ENCODE measurements at places on chromosomes 4 and X. TPM values are rescaled to one million over a fixed set of nuclear protein-coding genes. Genes with fewer than 3 reads are reported as not detected.
A peak's percentile ranks its signal among the peaks of the same experiment; 100 is the strongest.

The S100G gene
- not detected for total RNA-seq

The SPANXN3 gene
- not detected for total RNA-seq

The PDE6B gene
- total RNA-seq, result 15.0 TPM

The HMX1 gene
- total RNA-seq, result not detected

GRCh38 chr4:55087009-55087912 is 38.1 kb downstream of the KDR start:
- DNase-seq, result no peak

DNA sequence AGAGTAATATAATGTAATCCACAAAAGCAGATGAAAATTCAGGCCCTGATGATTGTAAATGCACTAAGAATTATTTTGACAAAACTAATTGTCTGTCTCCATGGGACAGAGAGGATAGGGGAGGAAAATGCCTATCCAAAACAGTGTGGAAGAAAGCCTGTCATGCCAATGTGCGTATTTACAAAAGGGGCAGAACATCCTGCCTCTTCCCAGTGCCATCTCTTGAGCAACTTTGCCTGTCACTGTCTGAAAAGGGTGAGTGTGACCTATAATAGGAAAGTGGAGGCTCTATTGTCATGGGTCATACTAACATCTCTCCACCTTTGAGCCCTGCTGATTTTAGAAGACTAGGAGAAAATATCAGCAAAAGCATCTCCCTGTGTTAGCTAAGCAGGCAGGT is 264.1 kb downstream of the UNC5C start:
- no peak for DNase-seq

GRCh38 chr4:76589402-76589801 is 154.4 kb downstream of the SHROOM3 start:
- no peak for DNase-seq

- DNase-seq, result no peak
Observed at GRCh38 chr4:67204441-67204840, 340.9 kb downstream of the CENPC start.

DNA sequence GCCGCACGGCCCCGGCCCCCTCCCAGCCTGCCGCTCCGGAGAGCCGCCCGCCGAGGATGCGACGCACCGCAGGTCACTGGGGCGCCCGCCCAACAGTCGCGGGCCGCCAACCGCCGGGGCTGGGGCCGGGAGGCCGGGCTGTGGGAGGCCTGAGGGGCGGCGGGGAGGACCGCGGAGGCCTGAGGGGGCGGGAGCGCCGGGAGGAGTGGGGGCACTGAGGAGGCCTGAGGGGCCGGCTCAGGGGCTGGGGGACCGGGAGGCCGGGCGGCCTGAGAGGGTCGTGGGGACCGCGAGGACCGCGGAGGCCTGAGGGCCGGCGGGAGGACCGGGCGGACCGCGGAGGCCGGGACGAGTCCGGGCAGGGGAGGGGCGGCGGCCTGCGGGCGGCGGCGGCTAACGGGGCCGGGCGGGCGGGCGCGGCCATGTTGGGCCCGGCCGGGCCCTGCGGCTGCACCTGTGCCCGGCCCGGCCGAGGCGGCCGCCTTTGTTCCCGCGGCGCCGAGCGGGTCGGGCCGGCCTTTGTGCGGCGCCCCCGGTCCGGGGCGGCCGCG is 353 bp downstream of the NSD2 start:
- no peak for DNase-seq

The SLC6A14 gene
- total RNA-seq, result not detected

- no peak for DNase-seq
Observed at GRCh38 chr4:82642331-82642730, 80.5 kb upstream of the TMEM150C start.

DNA sequence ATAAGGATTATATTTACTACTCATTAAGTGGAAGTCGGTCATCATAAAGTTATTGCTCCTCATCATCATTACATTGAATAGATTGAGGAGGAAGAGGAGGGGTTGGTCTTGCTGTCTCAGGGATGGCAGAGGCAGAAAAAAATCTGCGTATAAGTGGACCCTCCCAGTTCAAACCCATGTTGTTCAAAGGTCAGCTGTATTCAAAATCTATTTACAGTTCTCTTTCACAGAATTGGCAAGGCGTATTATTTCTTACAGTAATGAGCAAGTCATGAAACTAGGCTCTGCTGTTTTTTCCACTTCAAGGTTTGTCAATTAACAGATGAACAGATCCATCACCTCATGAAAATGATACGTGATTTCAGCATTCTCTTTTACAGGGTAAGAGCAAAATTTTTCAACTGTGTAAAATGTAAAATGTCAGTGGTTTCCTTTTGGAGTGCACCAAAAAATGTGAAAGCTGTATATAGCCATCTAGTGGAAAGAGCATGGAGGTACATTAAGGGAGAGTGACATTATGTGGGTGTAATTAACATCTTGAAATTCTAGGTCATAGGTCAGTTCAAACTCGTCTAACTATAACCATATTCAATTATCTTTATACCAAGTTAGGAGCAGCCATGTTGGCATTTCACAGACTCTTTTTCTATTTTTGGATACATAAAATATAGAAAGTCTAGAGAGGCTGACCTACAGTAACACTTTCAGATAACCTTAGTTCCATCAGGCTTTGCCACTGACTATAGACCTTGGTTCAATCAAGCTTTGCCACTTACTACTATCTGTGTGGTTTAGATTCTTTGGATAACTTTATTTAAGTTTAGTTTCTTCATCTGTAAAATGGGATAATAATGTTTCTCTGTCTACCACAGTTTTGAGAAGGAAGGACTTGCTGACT is 30.1 kb downstream of the NEIL3 start:
- no peak for DNase-seq

- no peak for DNase-seq
Observed at GRCh38 chrX:132591719-132592275, 103.0 kb upstream of the MBNL3 start.

The IL3RA gene
- total RNA-seq, result 0.53 TPM

- DNase-seq, result no peak
Observed at GRCh38 chr4:11134705-11135104, 294.0 kb downstream of the HS3ST1 start.

DNA sequence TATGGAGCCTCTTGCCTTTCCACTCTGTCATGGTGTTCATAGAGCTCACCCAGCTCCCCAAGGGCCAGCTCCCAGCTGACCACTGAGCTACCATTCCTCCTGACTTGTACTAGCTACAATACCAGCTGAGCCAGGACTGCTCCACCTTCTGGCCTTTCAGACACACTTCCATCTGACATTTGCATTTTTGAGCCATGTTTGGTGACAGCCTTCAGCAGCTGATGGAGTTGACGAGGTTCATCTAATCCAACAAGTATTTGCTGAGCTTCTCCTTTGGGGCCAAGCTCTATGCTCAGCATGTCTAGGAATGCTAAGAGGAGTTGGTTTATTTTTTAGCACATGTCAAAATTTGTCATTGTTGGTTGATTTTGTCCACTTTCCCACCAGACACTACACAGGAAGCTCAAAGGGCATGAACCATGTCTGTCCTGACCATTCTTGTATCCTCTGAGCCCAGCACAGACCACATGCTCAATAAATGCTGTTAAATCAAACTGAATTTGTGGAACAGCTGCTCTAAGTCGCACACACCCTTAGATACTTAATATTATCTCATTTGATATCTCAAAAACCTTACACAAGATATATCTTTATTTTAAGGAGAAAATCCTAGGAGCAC is 142.6 kb upstream of the PPARGC1A start:
- no peak for DNase-seq

GRCh38 chr4:74665876-74666275 is 128.4 kb downstream of the BTC start:
- no peak for DNase-seq

DNA sequence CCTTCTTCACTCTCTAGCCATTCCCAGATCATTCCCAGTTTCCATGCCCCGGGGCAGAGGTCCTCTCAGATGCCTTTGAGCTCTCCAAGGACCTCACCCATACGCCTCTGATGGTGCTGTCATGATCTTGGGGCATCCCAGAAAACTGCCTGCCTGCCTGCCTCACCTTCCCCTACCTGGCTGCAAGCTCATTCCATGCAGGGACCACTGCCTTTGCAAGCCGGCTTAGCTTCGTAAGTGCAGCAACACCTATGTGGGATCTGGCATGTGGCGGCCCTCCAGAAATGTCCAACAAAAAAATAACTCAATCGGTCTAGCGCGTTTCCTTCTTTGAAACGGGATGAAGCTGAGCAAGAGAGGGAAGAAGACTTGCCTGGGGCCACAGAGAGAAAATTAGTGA is 53.0 kb downstream of the C4orf50 start:
- no peak for DNase-seq

GRCh38 chr4:172348426-172348825 is 535.2 kb downstream of the GALNTL6 start:
- DNase-seq, result no peak

- DNase-seq, result no peak
Observed at GRCh38 chr4:87002682-87003043, 67.9 kb downstream of the AFF1 start.

- DNase-seq, result no peak
Observed at GRCh38 chrX:121958886-121959285, 911.5 kb downstream of the GLUD2 start.

DNA sequence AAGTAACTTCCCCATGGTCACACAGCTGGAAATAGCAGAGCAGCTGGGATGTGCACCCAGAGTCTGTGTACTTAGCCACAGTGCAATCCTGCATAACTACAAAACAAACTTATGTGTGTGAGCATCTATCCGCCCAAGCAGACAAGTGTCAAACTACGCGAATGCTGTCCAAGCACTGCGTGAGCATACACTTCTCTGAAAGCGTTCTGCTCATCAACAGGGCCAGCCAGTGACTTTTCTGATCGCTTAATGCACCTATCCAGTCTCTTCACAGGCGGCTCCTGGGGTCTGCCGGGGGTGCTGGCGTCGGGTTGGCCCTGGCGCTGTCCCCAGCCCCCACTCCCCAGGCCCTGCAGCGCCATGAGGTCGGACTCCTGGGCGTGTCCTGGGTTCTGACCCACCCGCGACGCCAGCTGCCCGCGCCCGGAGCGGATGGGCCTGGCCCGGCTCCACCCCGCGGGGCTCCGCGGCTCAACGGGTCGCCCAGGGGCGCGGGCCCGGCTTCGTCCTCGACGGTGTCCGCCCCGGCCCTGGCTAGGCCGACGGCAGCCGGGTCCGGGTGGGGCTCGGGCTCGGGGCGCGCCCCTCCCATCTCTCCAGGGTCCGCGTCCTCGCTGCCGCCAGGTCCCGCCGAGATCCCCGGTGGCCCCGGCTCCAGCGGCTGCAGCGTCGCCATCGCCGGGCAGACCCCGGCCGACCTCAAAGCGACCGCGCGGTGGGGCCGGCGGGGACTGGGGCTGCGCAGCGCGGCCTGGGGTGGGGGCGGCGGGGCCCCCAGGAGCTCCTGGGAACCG is 1.3 kb upstream of the ZNF141 start:
- peak; percentile 29 for DNase-seq

The CITED1 gene
- not detected for total RNA-seq

GRCh38 chr4:175106301-175106700 is 188.1 kb downstream of the ADAM29 start:
- no peak for DNase-seq

The SFRP2 gene
- not detected for total RNA-seq

The TRIM61 gene
- total RNA-seq, result 3.6 TPM

- peak; percentile 97 for DNase-seq
Observed at GRCh38 chrX:318739-319578, at the start of gene GTPBP6. Gene GTPBP6, minus strand, starts transcription at chrX:318796. Its CDS starts 9 bp downstream, at chrX:318787.

GRCh38 chr4:54696649-54697048 is 38.9 kb downstream of the KIT start:
- DNase-seq, result no peak

- no peak for DNase-seq
Observed at GRCh38 chrX:12319003-12319519, 180.8 kb downstream of the FRMPD4 start.

The F9 gene
- total RNA-seq, result not detected

The BCORL1 gene
- 8.0 TPM for total RNA-seq

GRCh38 chrX:20670611-20671010 is 403.9 kb upstream of the RPS6KA3 start:
- no peak for DNase-seq

DNA sequence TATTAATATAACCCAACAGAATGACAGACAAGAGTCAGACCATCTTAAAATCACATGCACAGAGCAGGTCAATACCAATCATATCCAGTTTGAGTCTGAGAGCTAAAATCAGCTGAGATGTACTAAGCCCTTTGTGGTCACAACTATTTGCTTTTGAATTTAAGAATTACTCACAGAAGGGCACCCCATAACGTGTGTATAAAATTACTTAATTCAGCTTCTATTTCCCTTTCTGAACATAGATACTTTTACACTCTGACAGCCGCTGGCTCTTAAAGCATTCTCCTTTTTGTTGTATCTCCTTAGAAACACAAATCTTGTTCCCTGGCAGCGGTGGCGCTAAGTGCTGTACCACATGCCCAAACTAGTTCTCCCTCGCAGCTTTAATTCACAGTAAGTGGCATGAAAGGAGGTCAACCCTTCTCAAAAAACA is 14.8 kb upstream of the PPARGC1A start:
- no peak for DNase-seq

DNA sequence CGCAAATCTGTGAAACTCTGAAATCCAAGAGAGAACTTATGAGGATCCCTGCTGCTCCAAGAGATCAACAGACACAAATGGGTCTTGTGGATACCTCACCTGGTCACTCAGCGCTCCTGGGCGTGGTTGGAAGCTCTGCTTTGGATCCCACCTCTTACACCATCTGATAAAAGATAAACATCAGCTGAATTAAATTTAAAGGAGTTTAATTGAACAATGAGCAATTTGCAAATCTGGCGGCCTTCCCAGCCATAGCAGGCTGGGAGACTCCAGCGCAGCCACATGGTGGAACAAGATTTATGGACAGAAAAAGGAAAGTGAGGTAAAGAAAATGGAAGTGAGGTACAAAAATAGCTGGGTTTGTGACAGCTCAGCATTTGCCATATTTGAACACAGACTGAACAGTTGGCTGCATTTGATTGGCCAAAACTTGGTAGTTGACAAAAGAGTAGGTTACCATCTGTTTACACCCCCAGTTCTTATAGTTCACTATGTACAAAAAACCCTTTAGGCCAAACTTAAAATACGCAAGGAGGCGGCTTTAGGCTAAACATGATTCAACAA is 437.3 kb upstream of the NDST3 start:
- no peak for DNase-seq

DNA sequence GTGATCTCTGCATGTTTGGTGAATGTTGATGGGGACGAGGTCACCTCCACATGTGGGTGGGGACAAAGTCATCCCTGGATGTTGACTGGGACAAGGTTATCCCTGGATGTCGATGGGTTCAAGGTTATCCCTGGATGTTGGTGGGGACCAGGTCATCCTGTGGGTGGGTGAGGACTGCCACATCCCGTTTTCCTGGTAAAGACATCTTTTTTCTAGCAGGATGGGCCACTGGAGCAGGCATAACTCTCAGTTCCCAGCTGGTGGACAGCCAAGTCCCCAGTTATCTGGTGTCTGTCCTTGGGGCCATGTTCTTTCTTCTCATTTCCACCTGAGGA is 28.3 kb upstream of the PLCXD1 start:
- no peak for DNase-seq

DNA sequence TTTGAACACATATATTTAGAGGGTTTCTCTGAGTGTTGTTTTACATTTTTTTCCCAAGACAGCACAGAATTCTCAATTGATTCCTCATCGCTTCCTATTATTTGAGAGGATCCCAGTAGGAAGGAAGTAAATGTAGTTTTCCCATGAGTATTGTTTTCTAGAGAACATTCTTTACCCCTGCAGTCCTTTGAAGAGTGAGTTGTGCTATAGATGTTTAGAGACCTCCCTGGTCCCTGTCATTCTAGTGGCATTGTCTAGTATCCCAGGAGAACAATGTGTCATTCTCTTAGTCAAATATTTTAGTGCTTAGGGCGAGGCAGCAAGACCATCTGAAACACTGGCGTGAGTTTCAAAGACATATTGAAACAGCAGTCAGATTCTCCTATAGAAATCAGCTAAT is 32.5 kb downstream of the SORBS2 start:
- no peak for DNase-seq

Data from activated B cell treated with CpG ODN at 0.5 μM for 24 hours (primary cell).